Amniotic epithelial cell (primary cell): ENCODE measurements at places on chromosomes 12 and 14.

DNA sequence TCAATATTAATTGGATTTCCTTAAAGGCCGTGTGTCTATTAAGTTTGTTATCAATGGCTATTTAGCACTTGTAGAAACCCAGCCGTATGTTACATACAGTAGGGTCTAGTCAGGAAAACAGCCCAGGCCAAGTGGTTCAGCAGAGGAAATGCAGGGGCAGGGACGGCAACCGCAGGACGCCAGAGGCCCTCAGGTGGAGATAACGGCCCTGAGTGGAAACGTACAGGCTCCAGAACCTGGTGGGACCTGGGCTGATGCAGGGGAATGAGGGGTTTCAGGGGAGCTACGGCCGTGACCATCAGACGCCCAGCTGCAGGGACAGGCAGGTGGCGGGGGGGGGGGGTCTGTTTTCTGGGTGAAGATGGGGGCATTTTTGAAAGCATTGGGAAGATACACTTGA is 3.7 kb upstream of the ANKLE2 start:
- DNase-seq: no peak

GRCh38 chr12:90163975-90164374 is 455.3 kb upstream of the ATP2B1 start:
- DNase-seq: no peak

DNA sequence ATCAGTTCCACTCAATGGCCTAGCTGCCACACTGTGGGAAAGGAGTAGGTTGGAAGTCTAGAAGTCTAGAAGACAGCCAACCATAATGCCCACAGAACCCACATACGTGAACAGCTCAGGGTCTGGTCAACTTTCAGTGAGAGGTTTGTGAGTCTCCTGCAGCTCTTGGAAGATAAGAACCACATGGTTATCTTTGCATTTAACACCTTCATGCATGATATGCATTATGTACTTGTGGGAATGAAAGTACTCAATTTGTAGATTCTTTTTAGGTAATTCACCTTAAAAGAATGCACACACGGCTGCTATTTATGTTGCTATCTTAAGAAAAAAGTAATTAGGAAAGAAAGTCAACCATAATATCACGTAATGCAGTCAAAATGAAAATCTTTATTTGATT is 126.7 kb downstream of the ESRRB start:
- DNase-seq: no peak

GRCh38 chr12:93020631-93021597 is 91.8 kb upstream of the EEA1 start:
- no peak for DNase-seq

- no peak for DNase-seq
Measured at GRCh38 chr12:132522592-132523380, 32.8 kb downstream of the FBRSL1 start.

DNA sequence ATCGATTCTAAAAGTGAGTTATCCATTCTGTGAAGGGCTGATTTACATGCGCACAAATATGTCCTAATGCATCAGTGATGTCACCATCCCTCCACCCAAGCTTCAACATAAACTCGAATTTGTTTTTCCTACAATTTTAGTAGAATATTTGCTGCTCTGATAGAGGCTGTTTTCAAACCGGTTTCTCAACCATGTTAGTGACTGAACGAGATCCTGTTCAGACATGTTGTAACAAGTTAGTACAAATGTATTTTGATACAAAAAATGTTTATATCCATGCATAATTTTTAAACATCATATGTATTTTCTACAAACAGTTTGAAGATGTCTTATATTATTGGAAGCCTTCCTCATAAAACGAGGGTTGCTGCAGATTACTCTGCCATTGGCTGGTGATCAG is 12.7 kb upstream of the PRB2 start:
- no peak for DNase-seq

DNA sequence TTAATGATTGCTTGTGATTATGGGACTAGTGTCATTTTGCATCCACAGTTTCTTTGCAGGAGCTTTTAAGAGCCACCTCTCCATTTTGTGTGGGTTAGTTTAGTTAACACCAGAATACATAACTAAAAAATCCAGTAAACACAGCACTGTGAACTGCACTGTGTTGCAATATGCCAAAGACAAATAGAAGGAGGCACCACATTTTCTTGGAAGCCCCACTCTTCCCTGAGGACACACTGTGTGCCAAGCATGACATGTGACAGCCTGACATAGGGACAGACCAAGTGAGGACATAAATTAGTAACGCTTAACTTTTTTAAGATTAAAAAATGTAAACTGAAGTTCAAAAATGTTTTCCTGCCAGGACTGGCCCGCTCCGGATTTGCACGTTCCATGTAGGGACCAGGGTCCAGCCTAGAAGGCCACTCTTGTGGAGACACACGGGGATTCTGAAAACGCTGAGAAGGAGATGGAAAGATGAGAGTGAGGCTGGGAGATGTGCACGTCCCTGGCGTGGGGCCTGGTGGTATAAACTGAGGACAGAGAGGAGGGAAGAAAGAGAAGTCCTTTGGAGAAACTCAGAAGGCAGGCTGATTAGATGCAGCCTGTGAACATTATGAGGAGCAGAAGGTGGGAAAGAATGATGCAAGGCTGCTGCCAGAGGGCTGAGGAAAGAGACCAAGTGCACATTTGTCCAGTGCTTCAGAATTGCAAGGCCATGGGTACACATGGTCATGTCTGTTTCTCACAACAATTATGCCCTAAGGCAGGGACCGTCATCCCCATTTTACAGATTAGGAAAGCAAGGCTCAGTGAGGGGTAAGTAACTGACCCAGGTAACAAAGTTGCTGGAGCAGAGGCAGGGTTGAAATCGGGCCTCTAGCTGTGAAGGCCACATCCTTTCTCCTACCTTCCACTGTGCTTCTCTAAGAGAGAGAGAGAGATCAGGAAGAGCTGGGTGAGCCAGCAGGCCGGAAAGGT is 45.1 kb downstream of the ISCA2 start:
- no peak for DNase-seq
